ENCODE measurements at places on chromosomes 4 and X. TPM values are rescaled to one million over a fixed set of nuclear protein-coding genes. Genes with fewer than 3 reads are reported as not detected.

DNA sequence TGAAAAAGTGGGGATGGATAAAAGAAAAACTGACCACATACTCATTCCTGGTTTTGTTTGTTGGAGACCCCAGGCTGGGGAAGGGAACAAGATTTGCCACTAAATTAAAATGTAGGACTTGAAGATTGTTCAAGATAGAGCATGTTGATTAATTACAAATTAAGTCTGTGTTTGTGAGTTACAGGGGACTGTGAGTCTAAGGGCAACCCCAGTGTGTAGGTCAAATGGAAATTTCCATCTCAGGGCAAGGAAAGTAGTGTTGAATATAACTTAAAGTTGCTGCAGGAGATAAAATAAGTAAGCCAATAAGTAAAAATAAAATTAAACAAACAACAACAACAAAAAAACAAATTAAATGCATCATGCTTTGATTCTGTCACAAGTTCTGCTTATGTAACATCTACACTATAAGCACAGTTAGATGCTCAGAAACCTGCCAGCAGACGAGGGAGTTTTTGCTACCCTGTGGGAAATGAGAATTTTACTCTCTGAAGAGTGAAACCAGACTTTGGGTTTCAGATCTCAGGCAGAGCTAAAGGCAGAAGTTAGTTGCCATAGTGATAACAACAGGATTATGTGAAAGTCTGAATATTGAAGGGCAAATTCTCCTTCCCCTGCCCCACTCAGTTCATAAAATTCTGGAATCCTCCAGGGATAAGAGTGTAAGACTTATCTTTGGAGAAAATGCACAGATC is 352.3 kb downstream of the GRXCR1 start:
- no peak for DNase-seq

The RIPPLY1 gene
- not detected for total RNA-seq

DNA sequence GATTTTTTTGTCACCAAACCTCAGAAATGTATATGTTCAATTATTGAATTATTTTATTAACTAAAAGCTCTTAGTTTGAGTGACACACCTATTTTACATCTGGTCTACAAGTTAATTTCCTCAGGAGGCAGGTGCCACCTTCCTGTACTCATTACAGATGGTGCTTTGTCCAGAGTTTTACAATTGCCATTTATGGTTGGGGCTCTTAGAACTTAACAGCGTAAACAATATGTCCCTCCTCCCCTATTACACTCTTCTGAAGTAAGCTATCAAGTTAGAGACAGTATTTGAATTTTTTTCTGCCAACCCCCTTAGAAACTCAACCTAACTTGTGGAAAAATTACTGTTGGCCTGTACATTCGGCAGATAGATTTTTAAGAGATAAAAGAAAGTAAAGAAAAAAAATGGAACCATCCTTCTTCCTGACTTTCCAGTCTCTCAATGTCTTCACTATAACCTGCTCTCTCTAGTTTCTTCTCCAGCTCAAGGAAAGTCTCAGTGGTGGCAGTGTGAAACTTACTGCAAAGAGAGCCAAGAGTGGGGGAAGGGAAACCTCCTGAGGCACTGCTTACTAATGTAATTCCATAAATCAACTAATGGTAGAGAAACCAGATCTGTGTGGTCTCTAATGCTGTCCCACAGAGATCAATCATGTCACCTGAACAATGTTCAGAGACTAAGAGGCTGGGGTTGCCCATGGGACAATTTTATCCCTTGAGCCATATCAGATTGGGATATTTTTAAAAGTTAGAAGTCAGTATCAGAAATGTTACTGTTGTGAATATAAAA is 7.8 kb downstream of the CXXC4 start:
- no peak for DNase-seq

- no peak for DNase-seq
These were observed 4.3 kb upstream of the SLC26A1 start for GRCh38 chr4:997375-998071.

- no peak for DNase-seq
These were observed 98.7 kb downstream of the GLUD2 start for GRCh38 chrX:121146059-121146628.

All from Caco-2 (cell line).